Activated naive CD4-positive, alpha-beta T cell (primary cell): ENCODE measurements at places on chromosomes 7 and 10.

DNA sequence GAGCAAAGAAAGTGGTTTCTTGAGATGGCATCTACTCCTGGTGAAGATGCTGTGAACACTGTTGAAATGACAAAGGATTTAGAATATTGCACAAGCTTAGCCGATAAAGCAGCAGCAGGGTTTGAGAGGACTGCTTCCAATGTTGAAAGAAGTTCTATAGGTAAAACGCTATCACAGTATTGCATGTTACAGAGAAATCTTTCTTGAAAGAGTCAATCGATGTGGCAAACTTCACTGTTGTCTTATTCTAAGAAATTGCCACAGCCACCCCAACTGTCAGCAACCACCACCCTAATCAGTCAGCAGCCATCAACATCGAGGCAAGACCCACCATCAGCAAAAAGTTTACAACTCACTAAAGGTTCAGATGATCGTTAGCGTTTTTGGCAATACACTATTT lies 59.9 kb downstream of the SLC29A4 start:
- no peak for DNase-seq

GRCh38 chr7:140322759-140323158 lies 75.6 kb downstream of the SLC37A3 start:
- no peak for DNase-seq

- DNase-seq, result no peak
These were observed 102.5 kb upstream of the APBB1IP start for GRCh38 chr10:26335574-26336093.

DNA sequence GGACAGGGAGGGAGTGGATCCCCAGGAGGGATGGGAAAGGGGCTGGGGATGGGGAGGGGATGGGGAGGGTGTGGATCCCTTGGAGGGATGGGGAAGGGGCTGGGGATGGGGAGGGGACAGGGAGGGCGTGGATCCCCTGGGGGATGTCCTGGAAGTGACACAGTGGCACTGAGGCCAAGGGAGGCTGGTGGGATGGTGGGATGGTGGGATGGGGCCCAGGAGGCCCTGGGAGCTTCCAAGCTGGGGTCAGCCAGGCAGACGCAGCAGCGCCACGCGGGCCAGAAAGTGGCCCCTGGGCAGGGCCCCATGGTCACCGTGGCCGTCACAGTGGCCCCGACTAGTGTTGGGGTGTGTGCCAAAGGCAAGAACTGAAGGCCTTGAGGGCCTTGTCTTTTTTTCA lies 67.8 kb downstream of the INPP5A start:
- DNase-seq, result no peak

- no peak for DNase-seq
These were observed 242.6 kb downstream of the TWIST1 start for GRCh38 chr7:18874880-18875279.

DNA sequence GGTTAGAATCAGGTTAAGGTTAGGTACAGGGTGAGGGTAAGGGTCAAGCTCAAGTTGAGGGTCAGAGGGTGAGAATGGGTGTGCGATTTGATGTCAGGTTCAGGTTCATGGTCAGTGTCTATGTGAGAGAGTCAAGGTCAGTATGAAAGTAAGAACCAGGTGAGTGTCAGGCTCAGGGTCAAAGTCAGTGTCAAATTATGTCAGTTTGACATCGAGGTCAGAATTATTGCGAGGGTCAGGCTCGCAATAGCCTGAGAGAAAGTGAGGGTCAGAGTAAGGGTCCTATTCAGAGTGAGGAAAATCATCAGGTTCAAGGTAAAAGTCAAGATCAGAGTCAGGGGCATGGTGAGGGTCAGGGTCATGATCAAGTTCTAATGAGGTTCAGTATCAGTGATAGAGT lies 13.0 kb downstream of the MRPS24 start:
- no peak for DNase-seq
